ENCODE measurements at places on chromosomes 1 and 21.
A peak's percentile ranks its signal among the peaks of the same experiment; 100 is the strongest.

GRCh38 chr1:168210312-168210711, 15.5 kb upstream of the SFT2D2 start:
- DNase-seq = no peak

DNA sequence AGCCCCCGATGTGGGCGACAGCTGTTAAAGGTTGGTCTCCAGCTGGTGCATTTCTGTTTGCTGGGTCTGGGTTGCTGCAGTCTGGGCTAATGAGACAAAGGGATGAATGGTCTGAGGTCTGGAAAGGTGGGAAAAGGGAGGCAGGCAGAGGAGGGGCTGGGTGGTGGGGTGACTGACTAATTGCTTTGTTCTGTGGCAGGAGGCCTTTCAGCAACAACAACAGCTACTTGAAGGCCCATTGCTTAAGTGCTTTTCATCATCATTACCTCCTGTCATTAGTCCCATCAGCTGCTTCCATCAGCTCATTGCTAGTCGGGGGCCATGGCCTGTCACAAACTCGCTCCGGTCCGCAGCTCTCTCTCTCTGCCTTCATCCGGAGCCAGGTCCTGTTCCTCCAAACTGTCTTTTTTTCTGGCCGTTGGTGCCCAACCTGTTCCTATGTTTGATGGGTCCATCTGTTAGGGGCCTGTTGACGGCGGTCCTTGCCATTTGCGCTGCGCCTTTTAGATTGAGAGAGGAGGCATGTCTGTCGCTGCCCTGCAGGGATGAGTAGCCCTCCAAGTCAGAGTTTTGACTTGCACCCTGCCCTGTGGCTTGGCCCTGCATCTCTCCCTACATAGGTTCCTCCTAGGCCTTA, 105.6 kb upstream of the PLXNA2 start:
- DNase-seq = no peak

DNA sequence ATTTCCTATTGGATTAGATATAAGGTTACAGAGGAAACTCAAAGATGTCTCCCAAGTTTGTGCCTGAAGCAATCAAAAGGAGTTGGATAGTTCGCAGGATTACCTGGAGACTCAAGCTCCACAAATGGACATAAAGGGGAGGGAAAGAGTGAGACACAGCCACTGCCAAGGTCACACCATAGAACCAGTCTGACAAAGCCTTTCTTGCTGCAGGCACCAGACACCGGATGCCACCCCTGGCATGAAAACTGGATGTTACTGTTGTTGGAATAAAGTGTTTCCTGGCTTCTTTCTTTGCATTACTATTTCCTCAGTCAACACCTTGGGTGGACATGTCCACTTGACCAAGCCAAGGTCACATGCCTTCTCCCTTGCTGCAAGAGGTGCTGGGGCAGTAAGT, 70.6 kb downstream of the SNRPE start:
- no peak for DNase-seq

DNA sequence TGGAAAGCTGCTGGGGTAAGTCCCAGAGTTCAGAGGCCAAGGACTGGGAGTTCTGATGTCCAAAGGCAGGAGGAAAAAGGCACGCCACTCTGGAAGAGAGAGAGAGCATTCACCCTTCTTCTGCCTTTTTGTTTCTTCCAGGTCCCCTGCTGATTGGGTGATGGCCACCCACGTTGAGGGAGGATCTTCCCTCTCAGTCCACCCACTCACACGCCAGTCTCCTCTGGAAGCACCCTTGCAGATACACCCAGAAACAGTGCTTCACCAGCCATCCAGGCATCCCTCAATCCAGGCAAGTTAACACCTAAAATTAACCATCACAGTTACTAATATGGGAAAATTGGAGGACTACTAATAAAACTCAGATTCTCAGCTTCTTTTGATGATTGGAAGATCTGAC, 66.1 kb upstream of the PARP1 start:
- DNase-seq = no peak

- DNase-seq = peak; percentile 64
Measured at GRCh38 chr1:207499573-207499972, 3.6 kb downstream of the CR1 start.

GRCh38 chr1:15429701-15430149, 8.5 kb upstream of the CTRC start:
- no peak for DNase-seq

DNA sequence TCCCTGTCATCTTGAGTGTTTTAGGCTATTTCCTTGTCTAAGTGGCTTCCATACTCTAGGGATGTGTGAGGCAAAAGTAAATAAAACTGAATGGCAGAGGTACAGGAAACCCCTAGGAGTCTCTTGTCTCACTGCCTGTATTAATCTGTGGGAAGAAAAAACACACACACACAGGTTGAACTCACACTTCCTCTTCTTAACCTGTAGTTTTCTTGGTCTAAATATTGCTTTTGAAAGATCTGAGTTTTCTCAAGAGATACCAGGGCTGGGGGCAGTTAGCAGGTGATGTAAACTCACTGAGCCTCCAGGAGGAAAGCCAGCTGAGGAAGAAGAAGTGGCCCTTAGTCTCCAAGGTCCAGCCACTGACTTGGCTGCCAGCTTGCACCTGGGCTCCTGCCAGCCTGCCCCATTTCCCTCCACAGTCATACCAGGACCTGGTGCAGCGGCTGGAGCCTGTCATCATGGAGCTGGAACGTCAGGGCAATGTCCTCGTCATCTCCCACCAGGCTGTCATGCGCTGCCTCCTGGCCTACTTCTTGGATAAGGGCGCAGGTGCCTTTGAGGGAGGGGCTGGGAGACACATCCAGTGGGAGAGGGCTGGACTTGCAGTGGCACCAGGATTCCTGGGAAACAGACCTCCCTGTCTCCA, 16.9 kb downstream of the PFKFB2 start:
- DNase-seq = no peak

GRCh38 chr1:109467301-109467777, 993 bp downstream of the SYPL2 start:
- DNase-seq = no peak

DNA sequence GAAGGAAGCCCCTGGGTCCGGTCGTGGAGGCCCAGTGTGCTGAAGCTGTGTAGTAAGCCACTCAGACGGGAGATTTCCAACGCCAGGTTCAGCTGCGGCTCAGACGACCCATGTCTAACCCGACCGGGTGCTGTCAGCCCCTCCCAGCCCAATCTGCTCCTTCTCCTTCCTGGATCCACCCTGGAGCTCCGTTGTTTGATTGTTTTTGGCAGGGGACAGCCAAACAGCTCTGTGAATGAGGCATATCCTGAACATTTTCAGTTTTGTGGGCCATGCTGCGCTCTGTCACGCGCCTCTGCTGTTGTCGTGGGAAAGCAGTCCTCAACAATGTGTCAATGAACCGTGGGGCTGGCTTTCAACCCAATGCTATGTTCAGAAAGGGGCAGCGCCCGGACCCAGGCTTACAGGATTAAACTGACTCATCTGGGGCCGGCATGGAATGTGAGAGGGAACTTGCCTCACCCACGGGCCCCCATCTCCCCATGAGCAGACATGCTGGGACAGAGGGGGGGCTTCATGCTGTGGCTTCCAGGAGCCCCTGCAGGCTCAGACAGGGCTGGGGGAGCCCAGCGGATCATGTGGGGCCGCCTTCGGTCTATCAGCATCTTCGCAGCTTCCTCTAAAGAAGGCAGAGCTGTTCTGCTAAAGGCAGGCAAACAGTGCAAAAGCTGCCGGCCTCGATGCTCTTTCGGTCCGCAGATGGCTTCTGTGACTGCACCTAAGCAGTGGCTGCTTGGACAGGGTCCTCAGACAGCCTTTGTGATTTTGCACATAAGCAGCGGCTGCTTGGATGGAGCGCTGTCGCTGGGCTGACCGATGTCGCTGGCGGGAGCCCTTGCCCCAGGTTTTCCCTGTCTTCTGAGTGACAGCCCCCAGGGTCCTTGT, 101.7 kb downstream of the RIPK4 start:
- DNase-seq = no peak

DNA sequence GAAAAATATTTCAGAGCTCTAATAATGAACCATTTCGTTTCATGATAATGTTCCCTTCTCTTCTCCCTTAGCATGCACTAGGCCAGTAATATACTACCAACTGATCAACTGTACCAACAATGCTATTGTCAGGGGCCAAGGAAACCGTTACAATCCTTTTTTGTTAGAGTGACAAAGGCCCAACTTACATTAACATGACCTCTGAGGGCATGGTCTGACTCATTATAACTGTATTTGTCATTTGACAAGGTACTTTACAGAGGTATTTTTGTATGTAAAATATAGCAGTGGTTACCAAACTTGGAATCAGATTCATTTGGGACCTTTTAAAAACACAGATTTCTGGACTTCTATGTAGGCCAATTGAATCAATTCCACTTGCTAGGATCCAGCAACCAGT, 102.6 kb upstream of the RRP15 start:
- DNase-seq = no peak

GRCh38 chr1:26991310-26992116, 2.0 kb upstream of the TRNP1 start:
- DNase-seq = no peak

DNA sequence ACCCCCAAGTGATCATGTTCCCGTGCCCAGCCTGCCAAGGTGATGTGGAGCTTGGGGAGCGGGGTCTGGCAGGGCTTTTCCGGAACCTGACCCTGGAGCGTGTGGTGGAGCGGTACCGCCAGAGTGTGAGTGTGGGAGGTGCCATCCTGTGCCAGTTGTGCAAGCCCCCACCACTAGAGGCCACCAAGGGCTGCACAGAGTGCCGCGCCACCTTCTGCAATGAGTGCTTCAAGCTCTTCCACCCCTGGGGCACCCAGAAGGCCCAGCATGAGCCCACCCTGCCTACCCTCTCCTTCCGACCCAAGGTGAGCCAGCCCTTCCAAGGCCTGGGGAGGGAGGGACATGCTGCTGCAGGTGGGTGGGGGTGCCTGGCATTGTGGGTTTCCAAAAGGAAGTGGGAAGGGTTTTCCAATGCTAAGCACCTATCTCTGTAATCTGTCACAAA, 2.3 kb downstream of the TRIM46 start:
- DNase-seq = peak; percentile 37

DNA sequence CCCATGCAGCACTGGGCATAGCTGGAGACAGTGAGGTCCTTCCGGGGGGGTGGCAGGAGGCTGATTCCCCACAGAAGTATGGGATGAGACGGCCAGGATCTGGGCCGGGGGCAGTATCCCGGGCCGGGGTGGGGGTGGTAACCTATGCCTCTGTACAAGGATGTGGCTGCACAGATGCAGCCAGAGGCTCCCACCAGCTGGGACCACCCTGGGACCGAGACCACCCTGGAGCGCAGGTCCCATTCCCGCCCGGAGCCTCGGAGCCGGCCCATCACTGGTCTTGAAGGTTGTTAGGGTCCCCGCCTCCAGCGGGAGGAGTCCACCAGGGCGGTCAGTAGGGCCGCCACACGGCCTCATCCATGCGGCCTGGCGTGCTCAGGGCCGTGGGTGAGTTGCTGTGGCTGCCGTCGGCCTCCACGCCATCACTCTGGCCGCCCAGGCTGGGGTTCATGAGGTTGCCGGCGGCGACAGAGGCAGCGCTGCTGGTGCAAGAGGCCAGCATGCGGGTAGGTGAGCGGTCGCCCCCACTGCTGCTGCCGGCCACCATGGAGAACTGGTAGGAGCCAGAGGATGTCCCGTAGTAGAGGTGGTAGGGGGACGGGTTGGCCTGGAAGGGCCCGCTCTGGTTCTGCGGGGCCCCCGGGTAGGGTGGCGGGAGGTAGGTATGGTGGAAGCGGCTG, 28.1 kb downstream of the RUNX3 start:
- DNase-seq = no peak

- no peak for DNase-seq
Measured at GRCh38 chr1:34712007-34712688, 42.7 kb upstream of the GJB5 start.

GRCh38 chr1:16464917-16465625, 24.5 kb downstream of the NECAP2 start:
- DNase-seq = no peak

DNA sequence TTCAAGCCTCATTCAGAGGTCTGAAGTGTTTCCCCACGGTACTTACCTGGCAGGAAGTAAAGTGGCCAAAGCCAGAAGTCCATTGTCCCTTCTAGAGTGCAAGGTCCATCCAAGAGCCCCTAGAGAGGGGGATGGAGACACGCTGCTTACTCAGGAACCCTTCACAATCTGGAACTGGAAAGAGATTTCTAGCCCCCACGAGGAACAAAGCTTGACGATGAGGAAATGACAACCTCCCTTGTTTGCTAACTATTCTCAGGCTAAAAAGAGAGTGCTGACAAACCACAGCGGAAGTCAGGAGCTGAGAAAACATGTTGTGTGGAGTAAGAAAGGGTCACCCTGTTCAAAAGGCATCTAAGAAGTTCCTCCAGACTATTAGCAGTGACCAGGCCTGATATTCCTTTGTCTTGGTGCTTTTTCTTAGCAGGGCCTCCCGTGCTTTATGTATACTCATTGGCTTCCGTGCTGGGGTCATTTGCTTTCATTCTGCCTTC, at the start of gene FCMR:
Gene FCMR (minus strand): TSS at position 170 of the 494 bp plus-strand sequence. CDS start 87 bp downstream, at position 83.
- DNase-seq = peak; percentile 60

GRCh38 chr1:154765970-154766369, 104.1 kb downstream of the KCNN3 start:
- DNase-seq = no peak

DNA sequence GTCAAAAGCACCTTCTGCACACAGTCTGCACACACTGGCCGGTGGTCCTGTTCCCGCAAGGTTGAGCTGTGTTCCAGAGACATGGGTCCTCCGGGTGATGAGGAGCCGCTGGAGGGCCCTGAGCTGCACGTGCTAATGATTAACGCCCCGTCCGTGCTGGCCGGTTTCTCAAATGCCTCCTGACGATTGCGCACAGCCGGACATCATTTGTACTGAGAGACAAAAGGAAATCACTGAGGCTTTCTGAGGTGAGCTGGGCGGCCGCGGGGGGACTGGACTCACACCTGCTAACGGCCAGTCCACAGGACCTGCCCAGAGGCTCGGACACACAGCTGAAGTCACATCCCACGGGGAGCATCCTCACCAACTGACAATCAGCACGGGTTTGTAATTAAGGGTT, 29.2 kb downstream of the POFUT2 start:
- no peak for DNase-seq

DNA sequence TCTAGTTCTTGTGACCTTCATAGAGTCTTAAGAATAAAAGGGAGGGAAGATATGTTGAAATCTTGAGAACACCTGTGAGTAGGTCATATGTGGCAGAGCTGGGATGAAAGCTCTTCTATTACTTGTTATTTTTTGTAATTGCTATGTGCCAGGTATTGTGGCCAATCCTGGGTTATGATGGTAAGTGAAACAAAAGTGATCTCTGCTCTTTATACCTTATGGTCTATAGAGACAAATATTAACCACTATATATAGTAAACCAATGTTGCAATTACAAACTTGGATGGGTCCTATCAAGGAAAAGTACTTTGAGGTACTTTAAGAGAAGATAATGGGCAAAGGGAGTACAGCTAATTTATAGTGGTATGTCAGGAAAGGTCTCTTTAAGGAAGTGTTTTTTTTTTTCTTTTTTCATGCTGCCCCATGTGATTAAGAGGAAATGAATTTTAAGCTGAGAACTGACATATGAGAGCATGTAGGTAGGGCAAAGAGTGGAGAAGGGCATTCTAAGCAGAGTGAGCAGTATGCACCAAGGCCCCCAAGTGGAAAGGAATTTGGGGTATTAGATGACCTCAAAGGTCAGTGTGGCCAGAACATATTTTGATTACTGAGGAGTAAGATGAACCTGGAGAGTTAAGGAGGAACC, 43.3 kb downstream of the POU2F1 start:
- no peak for DNase-seq

- DNase-seq = no peak
Measured at GRCh38 chr1:116478621-116479020, 92.2 kb downstream of the CD58 start.

- no peak for DNase-seq
Measured at GRCh38 chr21:42356650-42357049, 5.9 kb upstream of the TFF2 start.

- DNase-seq = peak; percentile 67
Measured at GRCh38 chr1:184953600-184954219, 20.6 kb downstream of the NIBAN1 start.

All from CD4-positive, alpha-beta T cell treated with Interleukin-15 for 4 hours (primary cell).